Right ventricle myocardium inferior (tissue), 1 donor: ENCODE measurements at places on chromosomes 1 and 21. TPM values are rescaled to one million over a fixed set of nuclear protein-coding genes. Genes with fewer than 3 reads are reported as not detected.

The MUTYH gene
- total RNA-seq, result 8.3 TPM

The OR2T2 gene
- not detected for total RNA-seq

The GCSAML gene
- 0.05 TPM for total RNA-seq

The ZNF683 gene
- total RNA-seq, result 0.14 TPM

The CFAP107 gene
- total RNA-seq, result not detected
